Left renal pelvis (tissue), 4 donors: ENCODE measurements at places on chromosomes 16 and 17.

DNA sequence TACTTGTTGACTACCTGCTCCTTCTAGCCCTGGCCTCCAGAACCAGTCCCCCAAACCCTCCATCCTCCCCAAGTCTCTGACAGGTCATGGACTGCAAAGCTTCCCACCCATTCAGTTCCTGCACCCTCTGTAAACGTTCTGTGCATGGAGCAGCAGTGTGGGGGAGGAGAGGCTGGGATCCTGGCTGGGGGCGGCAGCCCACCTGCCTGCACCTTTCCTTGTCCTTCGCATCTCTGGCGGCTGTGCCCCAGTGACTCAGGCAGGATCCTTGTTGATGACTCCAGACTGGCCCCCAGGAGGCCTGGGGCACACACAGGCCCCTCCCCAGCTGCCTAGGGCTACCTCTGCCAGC is 1.6 kb upstream of the PKMYT1 start:
- DNase-seq: no peak

DNA sequence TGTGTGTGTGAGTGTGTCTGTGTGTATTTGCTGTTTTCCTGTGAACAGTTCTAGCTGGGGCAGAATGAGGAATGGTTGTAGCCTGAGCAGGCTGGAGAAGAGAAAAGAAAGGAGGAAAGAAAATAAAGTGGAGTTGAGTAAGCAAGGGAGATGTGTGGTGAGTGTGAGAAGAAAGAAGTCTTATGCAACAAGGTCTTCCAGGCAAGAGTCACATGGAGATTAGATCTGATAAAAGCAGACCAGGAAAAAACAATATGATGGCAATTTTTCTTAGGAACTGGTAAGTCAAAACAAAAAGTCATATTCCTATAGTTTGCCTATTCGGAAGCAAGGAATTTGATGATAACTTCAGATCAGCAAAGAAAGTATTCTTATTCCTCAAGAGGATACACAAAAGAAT is 125.0 kb downstream of the HS3ST3A1 start:
- no peak for DNase-seq

DNA sequence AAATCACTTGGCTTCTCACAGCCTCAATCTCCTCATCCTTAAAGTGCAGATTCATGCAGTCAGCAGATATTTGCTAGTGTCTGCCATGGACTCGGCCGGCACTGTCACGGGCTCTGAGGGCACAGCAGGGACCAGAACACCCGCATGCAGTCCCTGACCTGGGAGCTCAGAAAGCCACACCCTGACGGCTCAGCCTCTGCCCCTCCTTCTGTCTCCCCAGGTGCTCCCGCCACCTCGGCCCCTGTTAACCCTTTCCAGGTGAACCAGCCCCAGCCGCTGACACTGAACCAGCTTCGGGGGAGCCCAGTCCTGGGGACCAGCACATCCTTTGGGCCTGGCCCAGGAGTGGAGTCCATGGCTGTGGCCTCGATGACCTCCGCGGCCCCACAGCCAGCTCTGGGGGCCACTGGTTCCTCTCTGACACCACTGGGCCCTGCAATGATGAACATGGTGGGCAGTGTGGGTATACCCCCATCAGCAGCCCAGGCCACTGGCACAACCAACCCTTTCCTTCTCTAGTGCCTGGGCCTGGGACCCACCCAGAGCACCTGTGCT is 28.7 kb downstream of the B9D1 start:
- no peak for DNase-seq

- DNase-seq: no peak
Observed at GRCh38 chr17:61393904-61394629, 5.6 kb upstream of the TBX2 start.

- no peak for DNase-seq
Observed at GRCh38 chr16:66851166-66851964, 7.2 kb downstream of the CA7 start.

DNA sequence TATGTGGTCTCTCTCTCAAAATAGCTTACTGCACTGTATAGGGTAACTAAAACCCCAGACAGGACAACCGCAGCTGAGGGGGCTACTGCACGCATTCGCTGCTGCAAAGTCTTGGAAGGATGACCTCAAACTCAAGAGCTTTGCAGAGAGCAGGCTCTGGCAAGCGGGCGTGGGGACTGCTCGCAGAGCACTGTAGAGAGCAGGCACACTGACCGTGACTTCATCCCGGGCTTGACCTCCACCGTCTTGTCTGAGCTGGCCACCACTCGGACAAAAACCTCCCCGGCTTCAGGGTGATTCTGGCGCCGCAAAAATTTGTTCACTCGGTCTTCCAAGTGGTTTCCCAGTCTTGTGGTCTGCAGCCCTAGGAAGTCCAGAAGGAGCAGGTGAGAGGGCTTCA is 22.9 kb upstream of the TRAP1 start:
- no peak for DNase-seq

DNA sequence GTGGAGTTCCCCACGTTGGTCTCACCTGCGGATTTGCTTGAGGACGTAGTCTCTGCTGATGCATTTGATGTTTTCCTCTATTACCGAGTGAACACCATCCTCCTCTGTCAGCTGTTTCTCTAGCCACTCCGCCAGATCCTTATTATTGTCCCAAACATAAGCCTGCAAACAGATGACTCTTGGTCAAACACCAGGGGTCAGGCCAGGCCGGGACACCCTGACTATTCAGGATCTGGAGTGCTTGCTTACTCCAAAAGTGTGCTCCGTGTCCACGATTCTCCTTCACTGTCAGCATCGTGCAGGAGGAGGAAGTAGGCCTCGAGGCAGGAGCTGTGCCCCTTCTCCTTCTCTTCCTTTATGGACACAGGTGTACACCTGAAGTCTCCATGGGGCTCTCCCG is 140.2 kb downstream of the AATF start:
- DNase-seq: no peak

GRCh38 chr17:37109731-37110710 is 161.3 kb downstream of the AATF start:
- no peak for DNase-seq

GRCh38 chr16:50609471-50609870 is 61.3 kb downstream of the NKD1 start:
- DNase-seq: no peak

DNA sequence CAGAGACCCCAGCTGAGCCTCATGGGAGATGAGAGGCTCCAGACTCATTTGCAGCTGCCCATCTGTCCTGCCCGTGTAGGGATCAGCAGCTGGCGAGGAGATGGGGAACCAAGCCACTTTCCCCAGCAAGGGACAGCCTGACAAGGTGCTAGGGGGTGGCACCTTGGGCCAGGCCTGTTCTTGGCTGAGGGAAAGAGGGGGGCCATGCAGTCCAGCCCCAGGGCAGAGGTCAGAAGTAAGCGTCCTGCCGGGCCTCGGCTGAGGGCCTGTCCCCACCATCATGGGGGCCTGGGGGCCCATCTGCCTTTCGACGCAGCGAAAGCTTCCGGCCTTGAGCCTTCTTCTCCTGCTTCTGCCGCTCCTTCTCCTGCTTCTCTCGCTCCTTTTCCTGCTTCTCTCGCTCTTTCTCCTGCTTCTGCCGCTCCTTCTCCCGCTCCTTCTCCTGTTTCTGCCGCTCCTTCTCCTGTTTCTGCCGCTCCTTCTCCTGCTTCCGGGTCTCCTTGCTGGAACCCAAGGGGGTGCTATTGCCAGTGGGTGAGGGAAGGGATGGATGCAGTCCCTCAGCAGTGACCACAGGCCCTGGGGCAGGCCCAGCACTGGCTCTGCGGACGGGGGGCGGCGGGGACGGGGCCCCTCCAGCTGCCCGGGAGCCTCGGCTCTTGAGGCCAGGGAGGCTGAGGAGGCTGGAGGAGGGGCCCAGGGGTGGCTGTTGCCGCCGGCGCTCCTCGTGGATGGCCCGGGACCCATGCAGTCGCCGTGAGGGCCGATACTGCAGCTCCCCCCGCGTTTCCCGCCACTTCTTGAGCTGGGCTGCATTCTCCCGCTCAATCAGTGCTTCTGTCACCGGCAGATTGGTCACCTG is 2.8 kb upstream of the CD2BP2 start:
- no peak for DNase-seq

GRCh38 chr17:79778504-79779083 is 646 bp downstream of the CBX2 start:
- no peak for DNase-seq

DNA sequence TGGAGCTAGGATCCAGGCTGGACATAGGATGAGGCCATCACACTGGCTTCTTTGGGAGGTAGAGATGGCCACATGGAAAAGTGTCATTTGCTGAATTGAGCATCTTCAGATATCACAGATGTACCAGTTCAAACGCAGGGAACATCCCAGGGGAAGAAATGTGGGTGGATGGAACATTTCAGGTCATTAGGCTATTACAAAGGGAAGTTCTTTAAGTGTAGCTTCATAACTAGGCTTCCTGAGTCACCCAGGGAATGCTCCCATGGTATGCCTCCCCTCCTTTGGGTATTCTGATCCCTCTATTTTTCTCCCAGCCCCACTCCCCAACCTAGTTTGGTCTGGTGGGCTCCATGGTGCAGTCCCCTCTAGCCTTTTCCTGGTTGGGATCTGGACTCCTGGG is 69.8 kb upstream of the IRX3 start:
- no peak for DNase-seq

GRCh38 chr16:67884684-67885083 is at the start of gene NRN1L:
Gene NRN1L (plus strand): TSS chr16:67884885. CDS start chr16:67884904, 19 bp downstream.
- DNase-seq: no peak

GRCh38 chr17:48740537-48740936 is 12.0 kb upstream of the HOXB13 start:
- no peak for DNase-seq
